ENCODE measurements at places on chromosomes 7 and 10.

- DNase-seq = no peak
Measured at GRCh38 chr10:6476989-6477388, 103.1 kb downstream of the PRKCQ start.

GRCh38 chr7:151342102-151342646, 562 bp downstream of the NUB1 start:
- DNase-seq = no peak

DNA sequence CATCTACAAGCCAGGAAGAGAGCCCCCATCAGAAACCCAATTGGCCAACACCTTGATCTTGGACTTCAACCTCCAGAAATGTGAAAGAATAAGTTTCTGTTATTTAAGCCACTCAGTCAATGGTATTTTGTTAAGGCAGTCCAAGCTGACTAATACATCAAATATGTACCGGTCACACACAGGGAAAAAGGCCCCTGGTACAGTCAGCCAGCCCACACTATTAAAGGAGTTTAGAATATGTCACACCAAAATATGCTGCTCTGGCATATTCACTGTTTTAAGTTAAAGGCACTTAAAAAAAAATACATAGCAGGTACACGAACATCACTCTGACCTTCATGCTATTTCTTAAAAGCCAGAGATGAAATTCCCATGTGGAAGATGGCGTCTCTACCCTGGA, 15.2 kb upstream of the CDCA7L start:
- no peak for DNase-seq

DNA sequence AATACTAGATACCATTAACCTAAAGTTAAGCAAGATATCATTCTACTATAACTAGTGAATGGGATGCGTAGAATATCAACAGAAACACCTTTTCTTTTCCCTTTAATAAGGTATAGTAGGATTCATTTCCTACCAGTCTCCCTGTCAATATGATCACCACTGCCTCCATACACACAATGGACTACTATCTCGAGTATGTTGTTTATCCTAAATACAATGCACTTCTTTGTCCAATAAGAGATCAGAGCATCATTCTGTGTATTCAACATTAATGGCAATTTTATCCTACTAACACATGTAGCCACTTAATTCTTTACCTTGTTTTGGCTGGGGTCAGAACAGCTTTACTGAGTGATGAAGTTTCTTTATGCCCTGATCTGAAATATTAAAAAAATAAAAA, 276.3 kb downstream of the TFEC start:
- no peak for DNase-seq

DNA sequence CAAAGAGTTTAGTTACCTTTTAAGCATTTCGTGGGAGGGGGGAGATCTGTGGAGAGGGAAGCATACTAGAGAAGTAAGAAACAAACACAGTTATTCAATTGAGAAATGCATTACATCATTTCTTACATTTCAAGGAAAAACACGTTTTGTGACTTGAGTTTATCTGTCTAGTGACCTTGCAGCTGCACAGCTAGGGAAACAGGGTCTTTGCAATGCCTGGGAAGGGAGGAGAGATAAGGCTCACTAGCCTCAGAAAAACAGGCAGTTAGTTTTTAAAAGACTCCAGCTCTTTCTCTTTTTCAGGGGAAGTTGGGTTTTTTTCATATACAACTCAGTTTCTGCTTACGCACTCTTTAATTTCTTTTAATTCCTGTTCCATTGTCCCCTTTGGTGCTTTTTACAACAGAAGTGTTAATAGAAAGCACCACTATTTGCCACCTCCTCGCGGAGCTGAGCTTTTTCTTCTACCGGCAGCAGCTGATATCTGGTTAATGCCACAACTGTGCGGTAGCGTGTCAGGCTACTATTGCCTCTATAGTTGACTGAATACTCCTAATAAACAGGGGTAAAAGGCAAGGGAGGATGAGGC, 5.6 kb downstream of the CYP3A43 start:
- DNase-seq = no peak

DNA sequence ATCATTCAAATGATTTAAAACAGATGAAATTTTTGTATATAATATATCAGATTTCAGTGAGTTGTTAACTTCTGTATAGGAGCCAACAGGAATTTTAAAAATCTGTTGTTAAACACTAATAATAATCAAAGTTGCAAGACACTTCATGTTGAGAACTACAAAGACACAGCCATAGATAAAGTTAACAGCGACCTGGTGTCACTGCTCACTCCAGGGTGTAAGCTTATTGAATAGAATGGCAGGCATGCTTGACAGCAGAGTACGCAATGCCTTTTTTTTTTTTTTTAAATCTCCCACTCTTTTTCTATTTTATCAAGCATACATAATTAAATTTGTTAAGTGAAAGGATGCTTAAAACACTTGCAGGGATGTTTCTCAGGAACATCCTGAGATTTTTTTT, 32.0 kb downstream of the PCDH15 start:
- DNase-seq = no peak

- DNase-seq = no peak
Measured at GRCh38 chr7:105765846-105766245, 110.6 kb downstream of the ATXN7L1 start.

DNA sequence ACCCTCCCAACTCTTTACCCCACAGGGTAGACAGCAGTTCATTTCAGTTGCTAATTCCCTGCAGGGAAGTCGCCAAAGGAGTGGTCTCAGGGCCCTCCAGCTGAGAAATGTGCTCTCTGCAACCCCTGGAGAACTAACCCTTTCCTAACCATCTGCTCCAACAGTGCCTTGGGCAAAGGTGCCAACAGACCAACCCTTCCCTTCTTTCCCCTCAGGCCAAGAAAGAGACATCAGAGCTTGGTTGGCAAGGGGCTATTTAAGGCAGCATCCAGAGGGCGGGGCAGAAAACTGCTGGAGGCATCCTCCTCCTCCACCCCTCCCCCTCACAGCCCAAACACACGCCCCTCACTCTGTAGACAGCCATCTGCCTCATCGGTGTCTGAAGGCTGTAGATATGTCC, 1.7 kb downstream of the SORBS1 start:
- DNase-seq = no peak

- DNase-seq = no peak
Measured at GRCh38 chr10:45444976-45445898, 71.2 kb downstream of the ALOX5 start.

Measured in nucleus accumbens (tissue), 56 donors.